SK-MEL-5 (cell line): ENCODE measurements at places on chromosomes 5 and 9. TPM values are rescaled to one million over a fixed set of nuclear protein-coding genes. Genes with fewer than 3 reads are reported as not detected.

The SPAAR gene
- not detected in 2 replicates for total RNA-seq

The LRRC26 gene
- total RNA-seq: 0.40 TPM in 1 of 2 replicates, not detected in the other

The PLAC8L1 gene
- not detected in 2 replicates for total RNA-seq

The CTSL gene
- total RNA-seq: 1,575 and 1,779 TPM in 2 replicates
